ENCODE measurements at places on chromosomes 1 and 21.

- peak; percentile 4 for DNase-seq
These were observed at the start of gene KIAA0040 for GRCh38 chr1:175192630-175193526. KIAA0040 (minus strand) TSS chr1:175192776; CDS start chr1:175161013, 31,763 bp downstream.

- no peak for DNase-seq
These were observed 894 bp upstream of the TSEN15 start for GRCh38 chr1:184050636-184051035.

DNA sequence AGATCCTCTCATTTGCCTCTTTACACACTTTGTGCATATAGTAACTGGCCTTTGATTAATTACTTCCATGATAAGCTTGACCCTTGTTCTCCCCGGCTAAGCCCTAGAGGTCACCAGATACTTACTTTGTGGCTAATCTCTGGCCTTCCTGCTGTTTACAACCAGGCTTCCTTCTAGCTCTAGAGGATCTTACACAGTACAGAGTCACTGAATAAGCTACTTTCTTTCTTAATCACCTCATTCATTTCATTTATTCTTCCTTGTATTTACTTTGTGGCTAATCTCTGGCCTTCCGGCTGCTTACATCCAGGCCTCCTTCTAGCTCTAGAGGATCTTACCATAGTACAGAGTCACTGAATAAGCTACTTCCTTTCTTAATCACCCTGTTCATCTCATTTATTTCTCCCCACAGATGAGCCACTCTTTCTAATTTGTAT, 144.3 kb upstream of the C1orf21 start:
- peak; percentile 27 for DNase-seq

DNA sequence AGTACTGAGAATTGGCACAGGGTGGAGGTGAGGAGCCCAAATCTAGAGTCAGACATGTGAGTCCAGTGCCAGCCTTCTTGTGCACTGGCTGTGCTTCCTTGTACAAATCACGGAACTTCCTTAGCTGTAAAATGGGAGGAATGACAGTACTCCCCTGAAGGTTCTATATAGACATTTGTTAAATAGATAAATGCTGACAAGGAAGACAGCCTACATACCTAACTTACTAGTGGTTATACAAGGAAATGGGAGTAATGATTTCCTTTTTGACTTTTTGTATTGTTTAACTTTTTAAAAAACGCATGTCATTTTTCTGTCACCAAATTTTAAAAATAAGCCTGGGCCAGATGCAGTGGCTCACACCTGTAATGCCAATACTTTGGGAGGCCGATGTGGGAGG, 50.2 kb downstream of the WARS2 start:
- no peak for DNase-seq

DNA sequence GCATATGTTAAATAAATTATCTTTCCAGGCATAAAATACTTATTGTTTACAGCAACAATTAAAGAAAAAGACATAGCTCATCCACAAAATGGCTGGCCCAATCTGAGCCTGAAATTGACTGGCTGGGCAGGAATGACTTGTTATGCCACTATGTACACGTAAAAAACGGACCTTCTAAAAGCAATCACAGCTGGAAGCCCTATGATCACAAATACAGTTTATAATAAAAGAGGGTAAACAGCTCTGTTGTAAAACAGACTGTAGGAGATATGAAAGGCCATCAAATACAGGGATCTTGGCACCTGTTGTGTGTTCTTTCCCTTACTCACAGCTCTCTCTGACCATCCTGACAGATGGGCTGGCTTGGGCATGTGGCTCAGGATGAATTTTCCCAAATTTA, 70.5 kb upstream of the DMRTA2 start:
- no peak for DNase-seq

GRCh38 chr1:26049531-26050247, 3.8 kb upstream of the SLC30A2 start:
- DNase-seq = no peak

- no peak for DNase-seq
These were observed 14.7 kb downstream of the PTTG1IP start for GRCh38 chr21:44858791-44859190.

DNA sequence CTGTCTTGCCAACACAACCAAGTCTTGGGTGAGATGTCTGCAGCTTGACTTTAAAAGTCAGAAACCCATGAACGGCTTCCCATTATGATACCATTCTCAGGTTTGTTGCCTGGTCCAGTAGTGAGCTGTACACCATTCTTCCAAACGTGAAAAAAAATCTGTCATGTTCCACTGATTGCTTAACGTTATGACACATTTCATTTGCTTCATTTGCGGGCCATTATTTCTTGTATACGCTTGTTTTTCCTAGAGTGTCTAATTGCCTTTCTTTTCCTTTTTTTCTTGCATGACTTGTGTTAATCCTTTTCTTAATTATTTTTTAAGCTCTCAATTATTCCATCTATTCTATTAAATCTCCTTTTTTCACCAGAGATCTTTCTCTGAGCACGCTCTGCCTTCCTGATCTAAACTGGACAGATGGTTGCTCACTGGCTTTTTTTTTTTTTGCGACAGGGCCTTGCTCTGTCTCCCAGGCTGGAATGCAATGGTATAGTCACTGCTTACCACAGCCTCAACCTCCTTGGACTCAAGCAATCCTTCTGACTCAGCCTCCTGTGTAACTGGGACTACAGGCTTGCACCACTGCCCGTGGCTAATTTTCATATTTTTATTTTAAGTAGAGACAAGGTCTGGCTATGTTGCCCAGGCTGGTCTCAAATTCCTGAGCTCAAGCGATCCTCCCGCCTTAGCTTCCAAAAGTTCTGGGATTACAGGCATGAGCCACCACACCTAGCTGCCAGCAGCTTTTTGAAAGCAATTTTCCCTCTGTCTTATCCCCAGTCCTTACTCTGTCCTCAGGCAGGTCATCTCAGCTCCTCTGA, 31.7 kb upstream of the CAMTA1 start:
- no peak for DNase-seq

DNA sequence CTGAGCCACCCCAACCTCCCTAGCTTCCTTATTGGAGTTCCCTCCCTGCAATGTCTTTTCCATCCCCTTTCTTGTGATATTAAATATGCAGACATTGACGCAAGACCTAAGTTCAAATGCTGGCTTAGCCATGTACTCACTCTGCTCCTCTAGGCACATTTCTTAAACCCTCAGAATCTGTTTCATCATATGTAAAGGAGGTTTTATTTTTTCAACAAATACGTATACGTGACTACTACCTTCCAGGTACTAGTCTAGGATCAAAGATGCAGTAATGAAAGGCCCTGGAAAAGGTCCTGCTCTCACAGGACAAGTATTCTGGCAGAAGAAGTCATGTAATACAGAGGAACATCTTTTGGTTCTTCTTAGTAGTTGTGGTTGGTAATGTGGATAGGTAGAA, 98.6 kb downstream of the SIPA1L2 start:
- DNase-seq = no peak
